Posterior vena cava (tissue), 2 donors: ENCODE measurements at places on chromosomes 4 and X. TPM values are rescaled to one million over a fixed set of nuclear protein-coding genes. Genes with fewer than 3 reads are reported as not detected.

P2RY8 gene
- 1.4 TPM for total RNA-seq

- no peak for DNase-seq
These were observed 511.5 kb upstream of the GALNT7 start for GRCh38 chr4:172657081-172657480.

GRCh38 chr4:40033613-40034012, 23.0 kb upstream of the N4BP2 start:
- no peak for DNase-seq

DNA sequence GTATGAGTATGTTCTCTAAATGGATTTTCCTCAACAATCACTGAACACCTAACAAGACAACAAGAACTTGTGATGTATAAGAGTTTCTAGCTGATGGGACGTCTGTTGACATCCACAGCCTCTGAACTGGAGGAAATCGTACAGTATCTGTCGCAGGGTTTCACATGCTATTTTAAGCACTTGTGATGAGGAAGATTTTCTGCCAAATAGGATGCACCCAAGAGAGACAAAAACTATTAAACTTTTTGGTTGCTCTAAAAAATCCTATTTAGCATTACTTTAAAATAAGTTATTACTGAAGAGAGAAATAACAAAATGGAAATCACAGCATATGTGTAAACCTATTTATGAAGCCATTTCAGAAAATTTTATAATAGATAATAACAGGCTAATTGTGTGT, 356.1 kb upstream of the SLC7A11 start:
- DNase-seq = no peak

DNA sequence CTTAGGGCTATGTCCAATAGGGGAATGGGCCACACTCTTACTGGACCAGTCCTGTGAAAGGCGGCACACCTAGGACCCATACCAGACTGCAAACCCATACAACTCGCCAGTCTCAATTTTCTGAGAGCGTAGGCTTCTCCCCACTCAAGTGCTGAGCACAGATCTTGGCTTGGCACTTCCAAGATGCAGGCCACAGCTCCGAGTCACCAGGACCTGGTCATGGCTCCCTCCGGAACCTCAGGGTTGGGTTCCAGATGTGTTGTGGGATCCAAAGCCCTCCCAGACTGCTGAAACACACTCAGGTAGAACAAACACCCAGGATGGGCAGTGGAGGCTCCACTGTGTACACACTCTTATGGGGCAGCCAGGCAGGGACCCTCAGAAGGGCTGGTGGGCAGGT, 103.3 kb downstream of the TMEM144 start:
- no peak for DNase-seq

DNA sequence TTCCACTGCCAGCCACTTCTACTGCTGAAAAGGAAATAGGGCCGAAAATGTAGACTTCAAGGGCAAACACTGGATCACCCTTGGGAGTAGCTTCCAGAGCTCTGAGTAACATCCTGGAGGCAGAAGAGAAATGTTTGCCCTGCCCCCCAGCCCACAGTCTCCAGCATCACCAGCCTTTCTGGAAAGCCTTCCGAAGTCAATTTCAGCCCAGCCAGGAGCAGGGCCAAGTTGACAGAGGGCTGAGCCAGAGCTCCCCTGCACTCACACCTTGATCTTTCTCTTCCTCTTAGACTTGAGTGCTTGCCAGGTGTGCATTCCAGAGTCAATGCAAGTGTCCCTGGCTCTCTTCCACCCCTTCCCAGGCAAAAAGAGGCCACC, 35.2 kb downstream of the SLC25A5 start:
- peak; percentile 83 for DNase-seq

- no peak for DNase-seq
These were observed 20.4 kb downstream of the PIN4 start for GRCh38 chrX:72201836-72202536.

DNA sequence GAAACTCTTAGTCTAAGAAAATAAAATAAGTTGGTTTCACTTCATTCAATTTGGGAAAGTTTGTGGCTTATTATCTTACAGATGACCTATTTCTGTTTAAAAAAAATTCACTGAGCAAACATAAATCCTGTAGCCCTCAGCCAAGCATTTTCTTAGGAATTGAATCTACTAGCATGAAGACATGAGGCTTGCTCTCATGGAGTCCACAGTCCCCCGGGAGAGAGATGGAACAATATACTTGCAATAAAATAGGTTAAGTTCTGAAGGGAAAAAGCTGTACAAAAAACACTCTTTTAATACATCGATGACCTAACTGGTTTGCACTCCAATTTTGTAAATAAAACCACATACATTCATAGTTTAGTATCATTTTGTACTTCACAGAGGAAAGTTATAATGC, 642.6 kb upstream of the FAM241A start:
- DNase-seq = no peak

MAGEA4 gene
- not detected for total RNA-seq
